A375 (cell line): ENCODE measurements at places on chromosomes 7 and 10. TPM values are rescaled to one million over a fixed set of nuclear protein-coding genes. Genes with fewer than 3 reads are reported as not detected.

Gene SORCS3
- not detected in 2 replicates for total RNA-seq

Gene GPNMB
- total RNA-seq = 25.9 and 26.3 TPM in 2 replicates

Gene PDZD7
- 6.6 and 7.0 TPM in 2 replicates for total RNA-seq

Gene UPK3BL2
- total RNA-seq = 21.6 and 24.7 TPM in 2 replicates

Gene SPDYE16
- 0.08 TPM in 1 of 2 replicates, not detected in the other for total RNA-seq

Gene GPC2
- total RNA-seq = 0.72 and 1.2 TPM in 2 replicates

Gene PNLIPRP2
- total RNA-seq = not detected in 2 replicates

Gene GDF10
- not detected in 2 replicates for total RNA-seq

Gene OR6V1
- not detected in 2 replicates for total RNA-seq

Gene CAMK2B
- total RNA-seq = 0.04 and 0.11 TPM in 2 replicates

Gene ATOH7
- total RNA-seq = 0.23 and 0.90 TPM in 2 replicates

Gene CLEC5A
- not detected in 2 replicates for total RNA-seq

Gene GTPBP4
- total RNA-seq = 165 and 174 TPM in 2 replicates

Gene CPN1
- 8.6 and 11.1 TPM in 2 replicates for total RNA-seq

Gene COPG2
- 23.7 and 27.6 TPM in 2 replicates for total RNA-seq

Gene CALN1
- 0.08 TPM in 1 of 2 replicates, not detected in the other for total RNA-seq

Gene FLNC
- 0.03 TPM in 1 of 2 replicates, not detected in the other for total RNA-seq

Gene LHPP
- total RNA-seq = 4.7 and 11.1 TPM in 2 replicates

Gene SNCG
- 8.7 and 10.8 TPM in 2 replicates for total RNA-seq

Gene SPDYE5
- 0.11 TPM in 1 of 2 replicates, not detected in the other for total RNA-seq

Gene ASZ1
- not detected in 2 replicates for total RNA-seq

Gene PRRT4
- 0.05 TPM in 1 of 2 replicates, not detected in the other for total RNA-seq

Gene STEAP2
- 0.64 and 2.5 TPM in 2 replicates for total RNA-seq

Gene WNT8B
- total RNA-seq = 0.08 and 0.11 TPM in 2 replicates

Gene PCLO
- 5.9 and 6.8 TPM in 2 replicates for total RNA-seq

Gene CFAP43
- 0.19 and 0.37 TPM in 2 replicates for total RNA-seq

Gene GALNT17
- total RNA-seq = 0.08 TPM in 1 of 2 replicates, not detected in the other

Gene LIPK
- total RNA-seq = not detected in 2 replicates

Gene CTAGE8
- not detected in 2 replicates for total RNA-seq

Gene WBP1L
- 13.2 and 16.1 TPM in 2 replicates for total RNA-seq

Gene FAM170B
- not detected in 2 replicates for total RNA-seq
